Left renal pelvis (tissue), 4 donors: ENCODE measurements at places on chromosomes 1 and 21. TPM values are rescaled to one million over a fixed set of nuclear protein-coding genes. Genes with fewer than 3 reads are reported as not detected.

TMEM52 gene
- 0.95 TPM for polyA plus RNA-seq

ITLN2 gene
- polyA plus RNA-seq: not detected

CR1L gene
- polyA plus RNA-seq: 1.8 TPM

DNA sequence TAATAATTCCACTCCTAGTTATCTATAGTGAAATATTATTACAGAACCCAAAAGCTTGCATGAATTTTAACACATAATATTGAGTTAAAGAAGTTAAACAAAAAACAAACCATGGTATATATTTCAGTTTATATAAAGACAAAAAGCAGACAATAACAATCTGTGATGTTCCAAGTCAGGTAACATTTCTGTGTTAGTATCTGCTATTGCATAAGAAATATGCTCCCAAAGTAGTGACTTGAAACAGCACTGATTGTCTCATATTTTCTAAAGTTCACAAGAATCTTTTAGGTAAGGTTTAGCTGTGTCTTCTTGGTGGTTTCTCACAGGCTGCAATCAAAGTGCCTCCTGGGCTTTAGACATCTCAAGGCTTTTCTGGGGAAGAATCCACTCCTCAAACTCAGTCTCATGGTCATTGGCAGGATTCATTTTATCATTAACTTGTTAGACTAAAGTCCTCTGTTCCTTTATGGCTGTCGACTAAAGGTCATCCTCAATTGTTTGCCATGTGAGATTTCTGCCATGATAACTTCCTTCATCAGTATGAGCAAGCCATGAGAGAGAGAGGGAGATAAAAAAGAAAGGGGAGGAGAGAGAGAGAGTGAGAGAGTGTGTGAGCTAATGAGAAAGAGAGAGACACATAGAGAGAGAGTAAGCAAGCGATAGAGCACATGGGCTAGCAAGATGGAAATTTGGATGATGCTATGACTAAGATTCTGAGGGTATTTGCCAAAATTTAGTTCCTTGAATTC, 19.9 kb downstream of the GBP1 start:
- no peak for DNase-seq

DNA sequence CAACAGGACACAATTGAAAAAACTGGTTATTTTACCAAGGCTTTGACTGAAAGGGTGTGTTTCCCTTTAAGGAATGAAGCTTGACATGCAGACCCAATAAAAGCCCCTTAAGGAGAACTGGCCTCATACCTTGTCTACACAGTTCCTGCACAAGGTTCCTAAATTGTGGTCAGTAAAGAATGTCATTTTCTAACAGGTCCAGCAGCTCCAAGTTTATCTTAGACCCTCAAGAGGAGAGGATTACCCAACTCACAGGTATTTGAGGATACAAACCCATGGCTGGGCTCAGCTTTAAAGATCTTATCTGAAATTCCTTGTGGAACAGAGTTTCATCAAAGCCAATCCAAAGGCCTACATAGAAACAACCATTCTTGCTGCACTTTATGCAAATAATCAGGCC, 31.4 kb upstream of the CBR3 start:
- no peak for DNase-seq

DNA sequence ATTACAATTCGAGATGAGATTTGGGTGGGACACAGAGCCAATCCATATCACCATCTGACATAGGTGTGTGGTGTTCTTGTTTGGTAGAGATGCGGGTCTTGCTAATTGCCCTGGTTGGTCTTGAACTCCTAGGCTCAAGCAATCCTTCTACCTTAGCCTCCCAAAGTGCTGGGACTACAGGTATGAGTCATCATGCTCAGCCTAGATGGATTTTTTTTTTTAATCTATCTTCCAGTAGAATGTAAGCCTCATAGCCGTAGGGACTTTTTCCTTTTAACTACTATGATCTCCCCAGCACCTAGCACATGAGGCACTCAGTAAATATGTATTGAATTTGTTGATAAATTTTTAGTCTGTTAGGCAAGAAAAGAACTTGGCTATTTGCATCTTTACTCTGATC, 94.6 kb upstream of the TENT5C start:
- DNase-seq: no peak

- no peak for DNase-seq
These were observed 22.6 kb upstream of the UAP1 start for GRCh38 chr1:162538815-162539431.

DNA sequence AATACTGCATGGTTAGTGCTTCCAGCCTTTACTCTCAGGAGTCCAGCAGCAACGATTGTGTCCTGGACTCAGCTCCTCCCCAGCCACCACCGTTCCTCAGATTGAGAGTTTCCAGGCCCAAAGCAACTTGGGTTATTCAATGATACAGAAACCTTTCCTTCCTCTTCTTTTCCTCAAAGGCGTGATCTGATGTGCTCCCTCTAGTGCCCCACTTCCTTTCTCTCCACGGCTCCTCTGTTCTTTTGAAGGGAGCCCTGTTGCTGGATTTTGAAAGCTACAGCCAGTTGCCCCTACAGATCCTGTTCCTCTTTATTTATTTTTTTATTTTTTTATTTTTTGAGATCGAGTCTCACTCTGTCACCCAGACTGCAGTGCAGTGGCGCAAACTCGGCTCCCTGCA, 14.1 kb downstream of the CRP start:
- no peak for DNase-seq

DNA sequence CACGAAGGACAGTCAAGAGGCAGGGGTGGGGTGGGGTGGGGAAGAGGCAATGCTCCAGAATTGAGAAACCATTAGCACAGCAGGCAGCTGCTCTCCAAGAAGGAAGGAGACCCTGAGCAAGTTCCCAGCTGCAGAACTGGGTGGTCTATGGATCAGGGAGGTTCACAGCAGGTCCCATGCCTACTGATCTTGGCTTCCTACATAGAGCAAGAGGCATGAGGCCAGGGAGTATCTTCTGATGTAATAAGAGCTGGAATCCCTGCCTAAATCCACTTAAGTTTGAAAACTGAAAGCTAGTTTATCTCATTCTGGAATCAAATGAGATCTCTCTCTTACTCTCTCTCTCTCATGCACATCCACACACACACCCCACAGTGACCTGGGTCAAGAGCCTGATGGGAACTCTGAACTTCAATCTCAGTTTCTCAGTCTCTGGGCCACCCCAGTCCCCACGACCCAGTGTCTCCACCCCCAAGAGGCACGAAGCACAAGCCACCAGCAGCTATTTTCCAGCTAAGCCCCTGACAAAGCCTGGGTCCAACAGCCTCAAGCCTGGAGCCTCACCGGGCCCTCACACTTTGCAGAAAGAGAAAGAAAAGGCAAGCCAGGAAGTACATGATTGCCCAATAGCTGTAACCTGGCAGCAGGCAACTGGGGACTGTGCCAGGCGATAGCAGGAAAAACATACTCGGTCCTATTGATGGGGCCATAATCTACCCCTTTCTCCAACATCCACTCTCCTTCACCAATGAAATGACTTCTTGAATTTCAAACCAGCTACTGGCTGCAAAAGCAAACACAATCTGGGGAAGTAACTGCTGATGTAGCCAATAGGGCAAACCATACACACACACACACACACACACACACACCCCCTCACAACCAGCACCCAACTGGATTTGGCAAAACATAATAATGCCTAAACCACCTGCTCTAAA, 2.2 kb downstream of the NUAK2 start:
- no peak for DNase-seq

GRCh38 chr1:118862755-118863154, 125.4 kb downstream of the TBX15 start:
- DNase-seq: no peak

DNA sequence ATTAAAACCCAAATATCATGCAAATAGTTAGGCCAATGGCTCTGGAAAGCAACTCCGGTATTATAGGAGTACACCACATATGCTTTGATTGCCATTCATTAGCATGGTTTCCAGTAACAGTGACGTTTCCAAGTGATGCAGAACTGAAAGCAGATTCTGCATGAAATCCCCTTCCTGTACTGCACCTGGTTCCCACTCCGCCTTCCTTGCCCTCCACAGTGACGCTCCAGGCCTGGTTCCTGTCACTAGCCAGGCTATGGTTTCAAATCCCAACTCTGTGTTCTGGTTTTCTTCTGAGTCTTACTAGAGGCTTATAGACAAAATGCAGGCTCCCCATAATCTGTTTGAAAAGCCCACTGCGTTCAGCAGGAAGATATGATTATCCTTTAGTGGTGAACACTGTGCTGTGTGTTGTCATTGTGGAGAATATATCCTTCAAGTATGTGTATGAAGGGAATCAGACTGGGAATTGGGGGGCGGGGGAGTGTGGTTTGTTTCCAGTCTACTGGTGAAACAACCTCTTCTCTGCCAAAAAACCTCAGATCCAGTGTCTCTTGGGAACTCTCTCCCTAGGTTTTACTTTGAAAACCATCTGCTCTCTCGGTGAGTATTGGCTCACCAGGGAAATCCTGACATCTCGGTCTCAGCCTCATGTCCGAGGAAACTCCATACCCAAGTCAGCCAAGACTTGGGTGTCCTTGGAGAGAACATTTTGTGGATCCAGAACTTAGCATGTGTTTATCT, 78.7 kb downstream of the TYW3 start:
- no peak for DNase-seq

DNA sequence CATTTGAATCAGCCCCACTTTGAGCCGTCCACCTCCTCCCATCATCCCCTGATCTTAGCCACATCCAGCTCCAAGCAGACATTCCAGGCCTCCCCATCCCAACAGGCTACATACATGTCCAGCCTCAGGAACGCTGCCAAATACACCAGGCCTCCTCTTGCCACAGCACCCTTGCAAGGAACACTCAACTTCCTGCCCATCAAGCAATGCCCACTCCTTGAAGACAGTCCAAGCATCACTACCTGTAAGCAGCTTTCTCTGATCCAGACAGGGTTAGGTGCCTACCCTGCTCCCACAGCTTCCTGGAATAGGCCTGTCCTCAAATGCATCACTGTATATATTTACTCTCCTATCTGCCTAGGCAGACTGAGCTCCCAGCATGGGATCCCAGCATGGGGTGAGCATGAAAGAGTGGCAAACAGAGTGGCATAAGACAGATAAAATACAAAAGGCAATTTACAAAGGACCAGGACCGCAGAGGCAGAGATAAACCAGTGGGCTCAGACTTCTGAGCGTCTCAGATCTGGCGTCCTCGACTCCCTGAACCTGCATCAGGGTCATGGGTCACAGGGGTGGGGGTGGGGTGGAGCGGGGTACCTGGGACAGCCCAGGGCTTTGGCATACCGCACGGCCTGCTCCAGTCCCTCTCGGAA, 816 bp downstream of the HYI start:
- peak; percentile 23 for DNase-seq

- no peak for DNase-seq
These were observed 27.3 kb upstream of the RLF start for GRCh38 chr1:40133839-40134238.

DNA sequence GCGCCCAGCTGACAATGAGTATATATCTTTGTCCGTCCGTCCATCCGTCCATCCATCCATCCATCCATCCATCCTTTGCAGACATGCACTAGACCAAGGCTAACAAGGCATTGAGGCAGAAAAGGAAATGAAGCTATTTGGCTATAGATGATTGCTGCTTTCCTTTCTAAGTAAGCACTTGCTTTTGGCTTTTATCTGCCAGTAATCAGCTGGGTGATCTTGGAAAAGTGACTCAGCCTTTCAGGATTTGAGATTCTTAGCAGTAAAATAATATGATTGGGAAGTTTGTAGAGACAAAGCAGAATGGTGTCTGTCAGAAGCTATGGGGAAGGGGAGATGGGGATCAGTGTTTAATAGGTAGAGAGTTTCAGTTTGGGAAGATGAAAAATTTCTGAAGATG, 22.7 kb downstream of the ZFYVE9 start:
- DNase-seq: no peak

DNA sequence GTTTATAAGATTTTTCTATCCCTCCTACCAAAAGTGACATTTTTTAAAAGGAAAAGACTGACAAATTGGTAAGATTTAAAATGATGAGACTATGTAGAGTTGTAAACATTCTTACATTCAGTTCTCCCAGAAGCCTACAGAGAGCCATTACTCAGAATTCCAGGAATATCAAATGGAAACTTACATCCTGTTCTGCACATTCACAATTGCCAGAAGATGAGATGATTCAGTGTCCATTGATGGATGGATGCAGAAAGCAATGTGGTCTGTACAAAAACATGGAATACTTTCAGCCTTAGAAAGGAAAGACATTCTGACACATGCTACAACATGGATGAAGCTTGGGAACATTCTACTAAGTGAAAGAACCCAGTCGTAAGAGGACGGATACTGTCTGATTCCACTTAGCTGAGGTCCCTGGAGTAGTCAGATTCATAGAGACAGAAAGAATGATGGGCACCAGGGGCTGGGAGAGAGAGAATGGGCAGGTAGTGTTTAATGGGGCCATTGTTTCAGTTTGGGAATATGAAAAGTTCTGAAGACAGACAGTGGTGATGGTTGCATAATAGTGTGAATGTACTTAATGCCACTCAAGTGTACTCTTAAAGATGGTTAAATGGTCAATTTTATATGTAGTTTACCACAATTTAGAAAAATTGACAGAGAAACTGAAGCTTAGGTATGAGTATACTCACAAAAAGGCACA, 16.6 kb downstream of the MX1 start:
- no peak for DNase-seq

DNA sequence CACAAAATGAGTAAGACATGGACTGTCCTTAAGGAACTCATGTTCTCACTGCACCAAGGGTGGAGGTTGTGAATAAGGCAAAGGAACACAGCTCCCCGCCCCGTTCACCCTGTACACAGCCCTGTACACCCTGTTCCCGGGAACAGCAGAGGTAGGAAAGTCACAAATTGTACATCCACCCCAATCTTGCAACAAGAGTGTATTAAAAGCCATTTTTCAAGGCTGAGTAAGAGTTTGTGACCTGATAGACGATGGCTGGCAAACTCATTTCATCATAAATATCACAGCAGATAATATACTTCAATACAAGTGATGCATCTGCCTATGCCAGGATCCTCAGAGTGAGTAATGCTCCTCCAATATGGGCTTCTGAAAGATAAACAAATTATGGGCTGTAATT, 52.5 kb upstream of the CAMK1G start:
- DNase-seq: no peak

DNA sequence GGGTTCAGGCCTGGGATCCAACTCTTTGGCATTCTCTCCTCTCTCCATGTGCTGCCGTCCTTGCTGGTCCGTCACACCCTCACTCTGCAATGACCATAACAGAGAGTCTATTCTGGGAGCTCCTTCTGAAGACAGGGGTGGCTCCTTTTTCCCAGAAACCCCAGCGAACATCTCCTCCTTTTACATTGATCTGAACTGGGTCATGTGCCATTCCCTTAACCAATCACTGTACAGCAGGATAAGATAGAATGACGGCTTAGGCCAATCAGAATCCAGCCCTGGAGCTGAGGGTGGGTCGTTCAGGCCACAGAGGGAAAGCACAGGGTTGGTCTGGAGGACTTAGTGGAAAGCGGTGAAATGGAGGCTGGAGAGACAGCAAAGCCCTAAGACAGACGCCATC, 740.1 kb downstream of the MATN1 start:
- no peak for DNase-seq

DNA sequence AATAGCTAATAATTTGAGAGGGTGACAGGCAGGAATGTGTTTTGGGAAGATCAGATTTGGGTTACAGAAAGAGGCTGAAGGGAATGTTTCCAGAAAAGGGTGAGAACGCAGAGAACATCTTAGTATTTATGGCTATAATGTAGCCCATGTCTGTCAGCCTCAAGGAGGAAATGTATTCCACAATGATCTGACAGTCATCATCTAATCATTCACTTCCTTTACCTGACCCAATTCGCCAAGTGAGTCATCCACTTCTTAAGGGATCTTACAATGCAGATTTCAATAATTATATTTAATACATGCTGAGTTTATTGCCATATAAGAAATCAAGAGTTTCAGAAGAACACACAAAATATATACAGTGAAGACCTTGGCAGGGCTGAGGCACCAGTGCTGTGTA, 10.8 kb downstream of the TRIM45 start:
- no peak for DNase-seq
